ENCODE measurements at places on chromosomes 12 and 14.

- DNase-seq, result no peak
Observed at GRCh38 chr12:59388694-59389093, 207.1 kb upstream of the SLC16A7 start.

DNA sequence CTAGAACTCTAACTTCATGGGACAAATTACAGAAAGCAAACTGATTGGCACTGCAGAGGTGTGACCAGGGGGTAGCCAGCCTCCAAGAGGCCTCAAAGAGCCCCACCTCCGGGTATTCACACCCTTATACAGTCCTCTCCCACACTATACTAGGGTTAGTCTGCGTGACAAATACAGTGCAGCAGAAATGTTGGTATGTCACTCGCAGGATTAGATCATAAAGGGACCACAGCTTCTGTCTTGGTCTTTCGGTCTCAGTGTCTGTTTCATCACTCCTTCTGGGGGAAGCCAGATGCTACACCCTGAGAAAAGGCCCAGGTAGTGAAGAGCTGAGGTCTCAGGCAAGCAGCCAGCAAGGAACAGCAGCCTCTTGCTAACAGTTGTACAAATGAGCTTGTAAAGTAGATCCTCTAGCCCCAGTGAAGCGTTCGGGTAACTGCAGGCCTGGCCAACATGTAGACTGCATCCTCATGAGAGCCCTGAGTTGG is 68.9 kb upstream of the SAV1 start:
- no peak for DNase-seq

DNA sequence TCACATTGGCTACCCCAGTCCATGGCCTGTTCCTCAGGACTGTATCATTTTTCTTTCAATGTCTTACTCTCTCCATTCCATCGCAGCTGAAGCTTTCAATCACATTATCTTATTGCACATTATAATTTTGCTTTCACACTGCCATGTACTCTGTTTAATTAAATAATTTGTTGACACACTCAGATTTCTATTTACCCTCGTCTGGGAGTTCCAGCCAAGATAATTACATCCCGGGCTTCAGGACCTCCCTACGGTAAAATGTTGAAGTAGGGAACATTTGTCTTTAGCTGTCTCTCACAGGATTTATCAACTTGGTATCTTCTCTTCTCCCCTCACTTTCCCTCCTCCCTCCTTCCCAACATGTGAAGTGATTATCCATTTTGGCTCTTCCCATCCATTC is 177.2 kb upstream of the RASSF8 start:
- DNase-seq, result no peak

GRCh38 chr12:131687346-131688125 is 23.4 kb upstream of the SFSWAP start:
- peak; percentile 48 for DNase-seq

DNA sequence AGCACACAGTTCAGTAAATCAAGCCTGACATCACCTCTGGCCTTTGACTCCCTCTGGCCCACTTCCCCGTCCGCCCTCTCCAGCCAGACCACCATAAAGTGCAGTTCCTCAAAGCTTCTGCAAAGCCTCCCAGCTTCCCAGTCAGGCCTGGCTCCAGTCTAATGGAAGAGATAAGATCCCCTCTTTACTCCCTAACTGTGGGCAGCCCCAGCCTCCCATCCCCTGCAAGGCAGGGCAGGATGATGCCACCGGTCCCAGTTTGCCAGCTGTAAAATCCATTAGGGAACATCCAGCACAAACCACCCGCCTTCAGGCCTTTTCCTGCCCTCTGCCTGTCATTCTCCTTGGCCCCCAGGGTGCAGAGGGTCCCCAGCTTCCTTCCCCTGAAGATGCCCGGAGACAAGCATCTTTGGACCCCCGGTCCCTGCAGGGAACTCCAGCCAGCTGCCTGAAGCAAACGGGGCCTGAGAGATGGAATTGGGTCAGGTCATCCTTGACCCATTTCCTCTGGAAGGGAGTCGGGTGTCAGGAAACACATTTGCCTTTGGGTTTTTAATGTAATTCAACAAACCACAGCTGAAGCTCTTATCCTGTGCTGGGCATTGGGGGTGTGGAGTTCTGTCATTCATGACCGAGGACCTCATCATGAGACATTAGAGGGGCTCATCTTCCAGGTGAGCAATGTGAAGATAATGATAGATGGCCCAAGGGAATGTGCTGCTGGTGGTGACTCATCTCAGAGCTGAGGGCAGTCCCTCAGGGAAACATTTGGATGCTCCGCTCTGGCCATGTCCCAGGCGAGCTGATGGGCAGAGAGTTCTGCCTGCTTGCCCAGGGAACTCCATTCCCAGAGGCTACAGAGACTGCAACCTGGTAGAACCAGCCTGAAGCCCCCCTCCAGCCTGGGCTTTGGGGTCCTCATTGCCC is 93.8 kb upstream of the CLMN start:
- DNase-seq, result no peak

GRCh38 chr12:109389146-109389545 is 41.4 kb downstream of the MYO1H start:
- DNase-seq, result no peak

DNA sequence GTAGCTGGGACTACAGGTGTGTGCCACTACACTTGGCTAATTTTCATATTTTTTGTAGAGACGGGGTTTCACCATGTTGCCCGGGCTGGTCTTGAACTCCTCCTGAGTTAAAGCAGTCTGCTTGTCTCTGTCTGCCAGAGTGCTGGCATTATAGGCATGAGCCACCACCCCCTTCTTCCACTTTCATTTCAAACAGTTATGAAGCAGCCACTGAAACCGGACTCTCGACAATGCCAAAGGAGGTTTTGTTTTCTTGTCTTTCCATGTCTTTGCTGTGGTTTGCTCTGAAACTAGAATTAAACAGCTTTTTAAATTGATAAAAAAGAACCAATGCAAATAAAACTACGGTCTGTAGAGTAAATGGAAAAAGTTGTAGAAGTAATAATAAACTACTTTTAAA is 30.4 kb downstream of the RAP1B start:
- DNase-seq, result no peak

- no peak for DNase-seq
Observed at GRCh38 chr12:75323663-75324062, 6.5 kb downstream of the CAPS2 start.

DNA sequence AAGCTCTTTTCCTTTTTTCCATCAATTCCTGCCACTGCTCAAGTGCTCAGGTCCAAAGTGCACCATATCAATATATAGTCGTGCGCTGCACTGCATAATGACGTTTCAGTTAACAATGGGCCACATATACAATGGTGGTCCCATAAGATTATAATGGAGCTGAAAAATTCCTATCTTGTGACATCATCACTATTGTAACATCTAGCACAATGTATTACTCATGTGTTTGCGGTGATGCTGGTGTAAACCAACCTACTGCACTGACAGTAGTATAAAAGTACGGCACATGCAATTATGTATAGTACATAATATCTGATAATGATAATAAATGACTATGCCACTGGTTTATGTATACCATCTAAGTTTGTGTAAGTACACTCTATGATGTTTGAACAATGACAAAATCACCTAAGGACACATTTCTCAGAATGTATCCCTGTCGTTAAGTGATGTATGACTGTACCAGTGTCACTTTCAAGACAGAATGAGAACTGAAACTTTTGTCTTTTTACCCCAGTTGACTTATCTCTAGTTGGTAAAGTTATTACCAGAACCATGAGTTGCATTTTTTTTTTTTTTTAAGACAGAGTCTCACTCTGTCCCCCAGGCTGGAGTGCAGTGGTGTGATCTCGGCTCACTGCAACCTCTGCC is 53.7 kb upstream of the INSM2 start:
- no peak for DNase-seq

DNA sequence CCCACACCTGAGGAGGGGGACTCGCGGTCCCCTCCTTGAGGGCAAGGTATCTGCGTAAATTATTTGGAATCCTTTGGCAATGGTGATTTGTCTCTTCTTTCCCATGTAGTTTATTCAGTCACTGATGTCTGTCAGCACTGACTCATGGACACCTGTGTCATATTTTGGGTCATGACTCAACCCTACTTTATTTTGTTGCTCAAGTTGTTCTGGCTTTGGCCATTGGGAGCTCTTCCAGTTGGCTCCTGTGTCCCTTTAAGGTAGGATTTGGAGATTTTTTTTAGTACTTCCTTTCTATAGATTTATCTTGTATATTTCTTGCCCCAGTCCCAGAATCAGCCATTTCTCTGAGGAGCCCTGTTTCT is 47.4 kb upstream of the C14orf180 start:
- no peak for DNase-seq

DNA sequence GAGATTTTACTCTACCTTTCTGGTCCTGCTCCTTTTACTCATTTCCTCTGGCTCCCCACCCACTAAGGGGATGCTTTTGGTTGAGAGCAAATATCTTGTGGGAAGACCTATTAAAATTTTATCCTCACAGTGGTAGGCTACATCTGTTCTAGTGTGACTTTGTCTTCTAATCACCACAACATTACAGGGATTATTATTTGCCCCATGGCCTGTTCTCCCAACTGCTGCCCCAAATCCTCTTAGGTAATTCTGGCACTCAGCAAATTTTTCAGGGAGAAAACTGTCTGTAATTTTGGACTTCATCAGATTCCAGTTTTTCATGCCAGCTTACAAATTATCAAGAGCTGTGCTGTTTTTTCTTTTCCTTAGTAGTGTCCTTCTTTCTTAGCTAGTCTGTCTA is 172.3 kb downstream of the GPHN start:
- DNase-seq, result no peak

DNA sequence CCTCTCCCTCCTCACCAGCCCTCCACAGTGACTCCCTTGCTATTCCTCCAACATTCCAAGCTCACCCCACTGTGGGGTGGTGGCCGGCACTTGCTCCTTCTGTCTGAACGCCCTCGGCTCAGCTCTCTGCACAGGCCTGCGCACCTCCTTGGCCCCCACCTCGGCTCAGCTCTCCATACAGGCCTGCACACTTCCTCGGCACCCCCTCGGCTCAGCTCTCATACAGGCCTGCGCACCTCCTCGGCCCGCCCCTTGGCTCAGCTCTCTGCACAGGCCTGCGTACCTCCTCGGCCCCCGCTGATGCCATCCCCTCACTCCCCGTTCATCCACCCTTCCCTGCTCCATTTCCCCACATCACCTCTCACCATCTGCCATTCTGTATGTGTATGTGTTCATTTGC is 332.7 kb upstream of the FKBP4 start:
- no peak for DNase-seq

DNA sequence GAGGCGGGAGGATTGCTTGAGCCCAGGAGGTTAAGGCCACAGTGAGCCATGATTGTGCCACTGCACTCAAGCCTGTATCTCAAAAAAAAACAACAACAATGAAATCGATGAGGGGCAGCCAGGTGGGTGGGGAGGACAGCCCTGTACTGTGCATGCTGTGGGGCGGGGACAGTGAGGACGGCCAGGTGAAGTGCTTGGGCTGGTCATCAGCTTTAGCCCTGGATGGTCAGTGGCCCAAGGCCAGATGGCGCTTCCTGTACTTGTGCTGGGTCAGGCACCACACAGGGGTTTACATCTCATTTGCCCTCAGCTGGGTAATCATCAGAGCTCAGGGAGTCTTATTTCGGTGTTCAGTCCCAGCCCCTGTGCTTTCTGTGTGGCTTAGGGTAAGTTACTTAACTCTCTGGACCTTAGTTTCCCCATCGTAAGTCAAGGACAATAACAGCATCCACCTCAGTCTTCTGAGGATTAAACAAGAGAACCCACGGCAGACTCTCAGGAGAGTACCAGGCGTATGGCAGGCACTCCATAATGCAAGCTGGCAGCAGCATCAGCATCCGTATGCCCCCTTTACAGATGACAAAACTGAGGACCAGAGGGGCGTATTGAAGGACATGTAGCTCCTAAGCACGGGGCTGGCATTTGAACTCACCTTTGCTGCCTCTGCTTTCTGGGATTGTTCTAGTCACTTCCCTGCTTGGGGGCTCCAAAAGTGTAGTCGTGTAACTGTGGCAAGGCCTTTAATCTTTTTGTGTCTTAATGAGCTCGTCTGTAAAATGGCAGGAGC is 71.9 kb downstream of the SLC25A47 start:
- no peak for DNase-seq

DNA sequence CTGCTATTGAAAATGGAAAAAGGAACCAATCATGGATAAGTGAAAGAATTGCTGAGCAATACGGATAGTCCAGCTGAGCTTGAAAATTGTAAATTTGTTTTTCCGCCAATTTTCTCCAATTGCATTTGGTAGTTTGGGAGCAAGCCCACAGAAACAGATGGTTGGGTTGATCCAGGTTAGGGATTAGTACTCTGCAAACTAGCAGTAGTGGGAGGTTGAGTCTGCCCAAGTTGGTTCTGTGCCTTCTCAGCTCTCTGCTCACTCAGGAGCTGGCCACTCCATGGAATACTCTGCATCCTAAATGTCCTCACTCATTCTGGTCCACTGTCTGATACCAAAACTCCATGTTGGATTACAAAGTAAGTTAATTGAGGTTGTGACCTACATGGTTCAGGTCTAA is 361.1 kb upstream of the ATP2B1 start:
- DNase-seq, result no peak

DNA sequence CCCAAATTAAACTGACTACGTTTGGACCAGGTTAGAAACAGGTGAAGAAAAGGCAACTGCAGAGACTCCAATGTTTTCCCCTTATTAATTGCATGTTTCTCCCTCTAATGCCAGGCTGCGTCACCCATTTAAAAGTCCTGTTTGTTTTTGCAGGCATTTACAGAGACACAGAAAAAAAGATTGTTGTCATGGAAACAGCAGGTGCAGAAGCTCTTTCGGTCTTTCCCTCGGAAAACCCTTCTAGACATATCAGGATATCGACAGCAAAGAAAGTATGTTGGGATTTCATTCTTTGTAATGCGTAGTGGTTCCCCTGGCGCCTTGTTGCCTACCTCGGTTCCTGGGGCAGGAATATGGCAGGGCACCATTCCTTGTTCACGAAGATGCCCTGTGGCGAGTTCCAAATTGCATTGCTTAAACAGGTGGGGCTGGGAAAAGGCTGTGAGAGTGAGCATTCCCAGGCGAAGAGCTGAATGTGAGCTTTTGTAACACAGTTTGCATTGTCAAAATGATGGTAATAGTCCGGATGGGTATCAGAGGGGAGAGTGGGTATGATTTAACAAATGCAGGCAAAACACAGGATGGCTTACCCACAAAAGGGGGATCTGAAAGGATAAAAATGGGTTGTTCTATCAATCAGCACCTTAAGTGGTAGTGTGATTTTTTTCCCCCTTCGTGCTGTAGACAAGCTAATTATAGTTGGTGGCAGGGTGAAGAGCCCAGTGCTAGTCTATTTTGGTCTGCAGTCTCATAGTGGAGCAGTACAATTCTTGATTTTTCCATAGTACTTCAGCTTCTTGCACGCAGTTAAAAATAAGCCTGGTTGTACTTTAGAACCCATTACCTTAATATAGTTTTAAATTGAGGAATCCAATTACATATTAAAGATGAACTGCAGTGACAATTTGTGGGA is 132.4 kb downstream of the GCH1 start:
- DNase-seq, result no peak

DNA sequence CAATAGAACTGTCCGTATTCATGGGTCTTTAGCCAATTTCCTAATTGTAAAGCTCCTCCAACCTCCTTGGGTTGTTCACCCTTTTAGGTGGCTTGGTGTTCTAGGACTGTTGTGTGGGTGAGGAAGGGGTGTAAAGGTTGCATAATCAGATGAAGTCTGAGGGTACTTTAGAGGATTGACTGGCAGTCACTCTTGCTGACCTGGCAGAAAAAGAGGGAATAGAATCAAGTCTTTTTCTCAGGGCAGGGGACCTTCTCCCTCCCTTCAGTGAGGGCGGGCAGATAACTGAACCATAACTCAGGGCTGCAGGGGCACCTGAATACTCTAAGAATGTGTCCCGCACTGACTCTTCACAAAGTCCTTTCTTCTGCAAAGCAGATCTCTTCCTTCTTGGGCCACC is 436.2 kb downstream of the CCDC91 start:
- DNase-seq, result no peak

Measured in ecto neural progenitor cell (in vitro differentiated cells).